Brain (organoid and tissue), 16 donors: ENCODE measurements at places on chromosomes 3 and 15. TPM values are rescaled to one million over a fixed set of nuclear protein-coding genes. Genes with fewer than 3 reads are reported as not detected.

DNA sequence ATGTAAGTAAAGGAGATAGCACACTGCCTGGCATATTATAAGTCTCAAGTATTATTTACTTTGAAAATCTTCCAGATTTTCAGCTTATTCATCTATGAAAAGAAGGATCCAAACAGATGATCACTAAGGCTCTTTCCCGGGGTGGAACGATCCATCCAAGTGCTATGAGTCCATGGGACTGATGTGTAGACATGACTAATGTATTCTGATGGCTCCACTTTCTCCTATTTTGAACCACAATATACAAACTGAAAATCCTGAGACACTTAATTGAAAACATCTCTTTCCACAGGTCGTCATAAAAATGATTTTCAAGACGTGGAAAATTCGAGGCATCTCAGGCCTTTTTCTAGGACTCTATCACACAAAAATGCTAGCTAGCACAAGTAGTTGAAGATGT, 33.4 kb upstream of the CHRM5 start:
- no peak for DNase-seq

The CELF6 gene
- polyA plus RNA-seq = 8.6 TPM

The LYZL4 gene
- not detected for polyA plus RNA-seq

The LAMB2 gene
- 84.1 TPM for polyA plus RNA-seq

- DNase-seq = no peak
These were observed 180.5 kb downstream of the USP13 start for GRCh38 chr3:179833294-179833693.

DNA sequence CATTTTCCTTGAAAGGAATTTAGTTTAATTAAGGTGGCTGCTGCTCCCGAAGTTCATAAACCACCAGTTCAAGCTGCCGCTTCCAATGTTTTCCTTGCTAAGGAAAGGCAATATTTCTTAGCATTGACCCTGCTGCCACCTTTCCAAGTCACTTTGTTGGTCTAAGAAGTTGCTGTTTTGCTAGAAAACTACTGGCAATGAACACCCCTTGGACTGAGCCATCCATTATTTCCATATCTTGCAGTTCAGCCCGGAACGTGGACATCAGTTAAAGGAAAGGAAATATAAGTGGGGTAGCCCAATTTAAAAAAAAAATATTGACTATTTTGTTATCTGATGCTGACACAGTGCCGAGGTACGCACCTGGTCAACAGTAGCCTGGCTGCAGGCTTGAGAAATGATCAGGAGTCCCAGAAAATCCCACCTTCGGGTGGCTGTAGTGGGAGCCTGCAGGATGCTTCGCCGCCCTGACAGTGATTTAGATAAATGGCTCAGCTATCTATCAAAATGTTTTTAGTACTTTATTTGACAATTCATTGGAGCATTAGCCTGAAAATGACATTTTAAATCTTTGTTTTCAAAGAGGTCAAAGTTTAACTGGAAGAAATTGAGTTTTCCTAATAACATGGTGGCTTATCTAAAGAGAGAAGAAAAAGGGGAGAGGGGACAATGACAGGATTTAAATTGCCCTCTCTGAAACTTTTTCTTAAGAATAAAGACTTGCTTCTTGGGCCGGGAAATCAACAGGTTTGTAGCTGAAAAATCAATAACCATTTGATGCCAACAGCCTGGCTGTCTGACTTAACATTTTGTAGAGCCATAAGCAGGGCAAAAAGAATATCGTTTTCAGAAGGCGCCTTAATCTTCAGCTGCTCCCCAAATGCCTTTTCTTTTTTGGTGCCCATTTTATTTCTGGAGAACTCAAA, 1.6 kb downstream of the RARB start:
- DNase-seq = no peak

DNA sequence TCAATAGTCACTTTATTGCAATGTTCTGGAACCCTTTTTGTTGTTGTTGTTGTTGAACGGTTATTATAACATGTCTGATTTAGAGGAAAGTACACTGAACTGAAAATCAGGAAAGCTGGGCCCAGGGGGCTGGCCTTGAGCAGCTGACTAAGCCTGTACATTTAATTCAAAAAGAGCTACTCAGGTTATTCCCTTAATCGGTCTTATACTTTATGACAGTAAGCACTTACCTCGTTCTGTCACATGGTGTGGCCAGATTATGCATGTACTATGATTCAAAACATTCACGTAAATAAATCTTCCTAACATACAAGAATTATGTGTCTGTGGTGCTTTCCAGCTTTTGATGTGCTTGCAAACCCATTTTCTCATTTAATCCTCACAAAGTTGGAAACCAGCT, 382.5 kb upstream of the TPRG1 start:
- DNase-seq = no peak

The SLTM gene
- polyA plus RNA-seq = 23.1 TPM

GRCh38 chr15:63340353-63340752, 41.3 kb downstream of the CA12 start:
- no peak for DNase-seq

- no peak for DNase-seq
These were observed 11.1 kb downstream of the MAGEF1 start for GRCh38 chr3:184700759-184701158.

- no peak for DNase-seq
These were observed 7.6 kb downstream of the CMTM6 start for GRCh38 chr3:32495085-32495484.

DNA sequence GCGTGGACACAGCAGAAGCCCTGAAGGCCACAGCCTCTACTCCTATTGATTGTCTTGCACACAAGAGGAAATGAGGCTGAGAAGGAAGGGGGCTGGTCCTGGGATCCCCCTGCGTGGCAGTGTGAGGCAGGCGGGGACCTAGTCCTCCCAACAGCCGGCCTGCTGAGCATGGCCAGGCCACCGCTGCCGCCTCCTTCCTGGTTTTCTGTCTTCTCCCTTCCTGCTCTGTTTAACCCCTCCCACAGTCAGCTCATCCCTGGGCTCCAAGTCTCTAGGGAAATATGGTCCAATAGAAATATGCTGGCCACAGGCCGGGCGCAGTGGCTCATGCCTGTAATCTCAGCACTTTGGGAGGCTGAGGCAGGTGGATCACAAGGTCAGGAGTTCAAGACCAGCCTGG, 42.1 kb upstream of the HES1 start:
- DNase-seq = no peak

DNA sequence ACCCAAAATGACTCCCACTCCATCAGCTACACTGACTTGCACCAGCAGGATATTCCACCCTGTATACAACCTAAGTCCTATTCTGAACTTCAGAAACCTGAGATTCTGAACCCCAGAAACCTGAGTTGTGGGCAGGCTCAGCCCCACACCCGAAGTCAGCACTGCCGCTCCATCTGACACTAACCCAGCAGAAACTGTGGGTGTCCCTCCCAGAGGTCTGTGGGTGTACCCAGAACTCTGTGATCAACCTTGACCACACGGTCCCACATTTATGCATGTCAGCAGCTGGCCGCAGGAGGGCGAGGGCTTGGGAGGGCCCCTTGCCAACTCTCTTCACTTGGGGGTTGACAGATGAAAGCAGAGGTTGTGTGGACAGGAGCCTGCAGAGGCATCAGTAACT, 9.3 kb downstream of the OXTR start:
- no peak for DNase-seq
